ENCODE measurements at places on chromosomes 1 and 21.

DNA sequence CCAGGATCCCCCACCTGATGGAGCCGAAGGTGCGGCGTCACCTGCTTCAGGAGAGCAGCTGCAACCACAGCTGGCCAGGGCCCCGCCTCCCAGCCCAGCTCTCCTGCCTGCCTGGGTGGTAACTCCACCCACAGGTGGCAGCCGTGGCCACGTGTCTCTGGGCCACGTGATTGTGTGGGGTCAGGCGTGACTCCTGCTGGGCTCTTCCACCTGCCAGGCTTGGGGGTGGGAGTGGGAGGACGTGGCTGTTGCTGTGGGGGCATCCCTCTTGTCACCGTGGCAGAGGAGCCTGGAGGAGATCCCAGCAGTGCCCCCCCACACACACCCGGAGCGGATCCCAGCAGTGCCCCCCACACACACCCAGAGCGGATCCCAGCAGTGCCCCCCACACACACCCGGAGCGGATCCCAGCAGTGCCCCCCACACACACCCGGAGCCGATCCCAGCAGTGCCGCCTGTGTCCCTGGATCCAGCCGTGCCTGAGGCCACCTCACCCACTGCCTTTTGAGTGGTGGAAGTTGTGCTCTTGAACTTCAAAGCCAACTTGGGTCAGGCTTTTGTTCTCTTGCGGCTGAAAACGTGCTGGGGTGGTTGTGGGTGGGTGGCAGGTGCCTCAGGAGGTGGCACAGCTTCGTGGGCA is 32.2 kb downstream of the POFUT2 start:
- no peak for DNase-seq

- DNase-seq, result no peak
Measured at GRCh38 chr1:19390166-19390850, 78.2 kb downstream of the SLC66A1 start.

GRCh38 chr1:172494166-172494565 is 38.8 kb upstream of the SUCO start:
- DNase-seq, result no peak

DNA sequence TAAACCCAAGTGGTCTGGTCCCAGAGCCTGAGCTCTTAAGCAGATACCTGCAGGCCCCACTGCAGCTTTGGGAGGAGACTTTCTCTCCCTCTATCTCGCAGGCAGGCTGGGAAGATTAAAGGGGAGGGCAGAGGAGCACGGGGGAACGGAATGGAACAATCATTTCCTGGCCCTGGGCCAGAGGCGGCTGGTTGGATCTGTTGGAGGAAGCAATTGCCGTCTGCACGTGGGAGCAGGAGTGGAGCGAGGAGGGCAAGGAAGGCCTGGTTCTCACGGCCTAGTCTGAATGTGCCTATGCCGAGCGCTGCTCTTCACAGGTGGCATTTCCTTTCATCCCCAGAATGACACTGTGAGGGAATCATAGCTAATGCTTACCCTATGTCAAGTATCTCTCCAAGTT is 23.7 kb downstream of the NKAIN1 start:
- no peak for DNase-seq

DNA sequence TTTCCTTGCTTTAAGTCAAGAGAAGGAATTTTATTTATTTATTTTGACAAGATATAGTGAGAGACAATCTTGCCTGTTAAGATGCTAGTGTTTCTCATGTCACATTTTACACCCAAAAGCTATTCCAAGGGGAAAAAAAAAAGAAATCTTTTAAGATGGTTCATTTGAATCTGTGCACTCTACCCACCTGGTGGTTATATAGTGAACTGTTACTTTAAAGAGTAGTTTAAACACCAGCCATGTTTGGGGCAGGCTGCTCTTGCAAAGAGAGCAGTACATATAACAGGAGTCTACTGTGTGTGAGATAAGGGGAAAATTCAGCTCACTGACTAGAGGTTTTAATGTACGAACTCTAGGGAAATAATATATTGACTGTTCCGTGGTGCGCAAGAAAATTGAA is 3.3 kb upstream of the ELAVL4 start:
- no peak for DNase-seq

DNA sequence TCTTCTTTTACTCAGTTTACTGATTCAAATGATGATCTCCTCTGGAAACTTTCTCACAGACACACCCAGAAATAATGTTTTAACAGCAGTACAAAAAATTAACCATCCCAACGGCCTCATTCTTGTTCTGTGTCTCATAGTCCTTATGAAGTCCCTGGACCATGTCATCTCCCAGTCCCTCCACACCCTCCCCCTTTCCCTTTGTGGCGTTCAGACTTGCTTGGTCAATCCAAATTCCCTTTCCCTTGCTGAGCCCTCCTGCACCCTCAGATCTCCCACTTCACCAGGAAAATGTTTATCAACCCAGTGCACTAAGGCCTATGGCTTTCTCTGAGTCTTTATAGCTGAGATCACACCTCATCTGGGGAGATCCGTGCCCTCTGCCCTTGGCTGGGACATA is 85.9 kb downstream of the CENPF start:
- DNase-seq, result no peak

GRCh38 chr1:88398338-88398737 is 285.7 kb upstream of the PKN2 start:
- no peak for DNase-seq

DNA sequence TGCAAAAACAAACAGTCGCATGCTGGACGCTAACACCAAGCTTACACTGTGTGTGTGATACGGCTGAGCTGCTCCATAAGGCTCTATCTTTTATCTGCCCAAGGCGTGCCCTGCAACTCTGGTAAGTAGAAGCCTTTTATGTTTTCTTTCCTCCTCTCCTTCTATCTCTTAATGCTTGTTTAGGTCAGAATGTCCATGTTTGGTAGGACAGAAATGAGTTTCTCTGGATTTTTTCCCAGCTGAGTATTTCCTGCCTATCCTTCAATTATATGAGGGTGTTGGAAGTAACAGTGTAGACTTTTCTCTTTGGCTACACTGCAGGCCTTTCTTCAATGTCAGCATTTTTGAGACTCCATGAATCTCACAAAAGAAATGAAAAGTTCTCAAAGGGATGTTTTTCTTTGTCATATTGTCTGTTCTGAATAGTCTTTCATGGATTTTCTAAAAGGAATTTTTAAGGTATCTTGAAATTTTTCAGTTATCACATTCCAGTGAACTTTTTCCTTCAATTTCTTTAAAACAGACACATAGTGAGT is 124.2 kb downstream of the MACF1 start:
- no peak for DNase-seq

DNA sequence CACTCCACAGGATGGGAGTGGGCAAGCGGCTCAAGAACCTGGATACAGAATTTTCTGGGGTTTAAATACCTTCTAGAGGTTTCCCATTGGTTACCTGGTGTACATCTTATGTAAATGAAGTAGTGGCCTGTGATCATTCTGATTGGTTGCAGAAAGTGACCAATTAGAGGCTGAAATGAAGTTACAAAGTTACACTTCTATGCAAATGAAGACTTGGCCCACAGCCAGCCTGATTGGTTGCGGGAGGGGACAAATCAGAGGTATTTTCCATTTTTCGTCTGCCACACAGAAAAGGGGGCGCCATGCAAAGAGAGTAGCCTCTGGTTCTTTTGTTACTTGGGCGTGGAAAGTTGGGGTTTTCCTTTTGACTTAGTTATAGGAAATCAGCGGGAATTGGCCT is 8.9 kb downstream of the KCNAB2 start:
- no peak for DNase-seq

- DNase-seq, result no peak
Measured at GRCh38 chr1:54273092-54273794, 73.3 kb downstream of the MRPL37 start.

DNA sequence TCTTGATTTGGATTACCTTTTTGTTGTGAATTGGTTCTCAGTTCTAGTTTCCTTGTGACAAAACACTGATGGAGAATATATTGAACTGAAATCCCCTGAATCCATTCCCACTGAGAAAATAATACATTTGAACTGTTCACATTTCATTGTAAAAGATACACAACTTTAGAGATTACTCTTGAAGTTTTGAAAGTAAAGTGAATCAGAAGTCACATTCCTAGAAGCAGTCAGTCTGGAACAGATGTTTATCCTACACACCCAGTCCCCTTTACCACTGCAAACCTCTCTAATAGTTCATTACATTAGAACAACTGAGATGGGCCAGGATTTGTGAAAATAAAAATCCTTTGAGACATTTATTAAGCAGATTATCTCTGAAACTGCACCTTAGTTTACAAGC is 3.4 kb downstream of the RERE start:
- no peak for DNase-seq

GRCh38 chr1:178609015-178609414 is 96.1 kb downstream of the TEX35 start:
- no peak for DNase-seq

DNA sequence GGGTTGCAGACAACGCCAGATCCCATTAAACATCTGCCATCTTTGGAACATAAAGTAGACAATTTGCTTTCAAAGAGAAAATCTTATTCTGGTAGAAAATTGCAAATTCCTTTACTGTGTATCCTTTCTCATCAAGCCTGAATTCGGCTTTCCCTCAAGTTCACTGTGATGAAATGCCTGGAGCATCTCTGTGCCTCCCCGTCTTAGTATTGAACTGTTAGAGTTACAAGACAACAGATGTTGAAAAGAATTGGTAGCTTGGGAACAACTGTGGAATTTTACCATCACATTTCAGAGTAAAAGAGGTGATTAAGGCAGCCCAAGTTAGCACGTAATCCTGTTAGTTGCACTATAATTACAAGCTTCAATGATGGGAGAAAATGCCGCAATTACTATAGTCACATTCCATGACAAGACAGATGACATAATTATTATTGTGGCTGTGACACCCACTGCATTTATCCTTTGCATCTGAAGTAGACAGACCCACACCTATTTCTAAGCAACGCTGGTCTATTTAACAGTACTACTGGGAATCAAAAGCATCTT is 54.4 kb upstream of the B3GALNT2 start:
- DNase-seq, result no peak

GRCh38 chr1:67432745-67433144 is 2.5 kb upstream of the SERBP1 start:
- DNase-seq, result no peak

- no peak for DNase-seq
Measured at GRCh38 chr1:156104065-156104810, 10.3 kb upstream of the LMNA start.

DNA sequence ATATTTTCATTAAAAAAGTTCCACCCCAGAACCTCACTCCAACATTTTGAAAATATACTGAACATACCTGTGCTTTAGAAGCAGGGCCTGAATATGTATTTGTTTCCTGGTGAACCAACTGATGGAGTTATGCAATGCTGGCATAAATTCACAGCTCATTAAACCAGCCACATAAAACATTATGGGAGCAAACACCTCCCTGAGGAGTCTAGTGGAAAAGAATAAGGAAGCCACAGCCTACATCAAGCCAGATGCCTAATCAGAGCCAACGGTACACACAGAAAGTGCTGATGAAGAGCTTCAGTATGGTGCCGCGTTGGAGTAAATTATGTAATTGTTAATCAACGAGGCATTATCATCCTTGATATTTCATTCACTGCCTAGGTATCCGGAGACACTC is 199.5 kb downstream of the AJAP1 start:
- DNase-seq, result no peak

- no peak for DNase-seq
Measured at GRCh38 chr21:36613554-36613953, 85.4 kb upstream of the SIM2 start.

GRCh38 chr1:100100202-100100601 is 32.5 kb downstream of the SASS6 start:
- DNase-seq, result no peak

DNA sequence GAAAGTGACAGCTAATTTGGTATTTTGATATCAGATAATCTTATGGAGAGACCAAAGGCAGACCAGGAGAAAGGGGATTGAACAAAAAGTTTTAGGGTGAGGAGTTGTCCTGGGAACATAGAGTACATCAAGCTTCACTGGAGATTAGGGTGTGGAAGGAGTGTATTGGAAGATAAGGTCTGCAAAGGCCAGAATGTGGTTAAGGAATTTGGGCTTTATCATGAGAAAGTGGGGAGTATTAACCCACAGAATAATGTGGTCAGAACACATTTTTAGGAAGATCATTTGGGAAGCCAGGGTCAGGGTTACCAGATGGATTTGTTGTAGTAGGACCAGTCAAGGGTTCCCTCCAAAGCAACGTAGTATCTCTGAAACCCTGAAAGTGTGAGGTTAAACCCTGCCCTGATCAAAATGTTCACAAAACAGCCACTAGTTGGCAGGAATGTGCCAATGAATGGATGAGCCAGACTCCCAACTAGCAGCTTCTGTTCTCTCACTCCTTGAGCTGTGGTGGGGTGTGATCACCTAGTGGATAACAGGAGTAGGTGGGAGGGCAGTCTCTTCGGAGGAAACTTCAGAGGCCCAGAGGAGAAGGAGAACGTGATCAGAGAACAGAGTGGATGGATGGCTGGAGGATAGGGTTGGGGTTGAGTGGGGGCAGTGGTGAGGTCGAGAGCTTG is 35.8 kb downstream of the SLC2A1 start:
- no peak for DNase-seq

- no peak for DNase-seq
Measured at GRCh38 chr1:196043268-196043667, 565.0 kb downstream of the KCNT2 start.

DNA sequence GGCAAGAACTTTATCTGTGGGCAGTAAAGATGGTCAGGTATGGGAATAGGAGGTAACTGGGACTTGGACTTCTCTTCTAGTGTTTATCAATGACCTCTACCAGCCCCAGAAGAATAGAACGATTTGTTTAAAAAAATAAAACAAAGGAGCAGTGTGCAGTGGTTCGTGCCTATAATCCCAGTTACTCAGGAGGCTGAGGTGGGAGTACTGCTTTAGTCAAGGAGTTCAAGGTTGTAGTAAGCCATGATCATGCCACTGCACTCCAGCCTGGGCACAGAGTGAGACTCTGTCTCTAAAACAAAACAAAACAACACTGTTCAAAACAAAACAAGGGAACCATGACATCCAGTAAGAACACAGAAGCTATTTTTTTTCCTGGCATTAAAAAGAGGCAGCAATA is 4.3 kb downstream of the RNF19B start:
- DNase-seq, result no peak

DNA sequence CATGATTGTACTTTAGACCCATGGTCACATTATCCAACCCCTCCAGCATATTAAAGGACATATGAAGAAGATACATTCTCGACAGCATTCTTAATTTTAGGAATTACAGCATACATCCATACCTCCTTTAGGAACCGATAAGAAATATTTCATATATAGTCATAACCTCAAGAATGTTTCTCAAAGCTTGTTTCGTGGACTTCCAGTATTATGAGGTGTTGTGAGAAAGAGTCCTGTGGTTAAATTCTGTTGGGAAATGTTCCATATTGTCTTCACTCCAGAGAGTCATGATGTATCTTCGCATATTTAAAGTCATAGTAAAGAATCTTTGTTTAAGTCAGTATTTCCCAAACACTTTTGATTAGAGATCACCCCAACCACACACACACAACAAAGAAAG is 321.0 kb upstream of the SNX7 start:
- DNase-seq, result no peak

GRCh38 chr1:69479734-69480133 is 88.0 kb upstream of the LRRC7 start:
- no peak for DNase-seq

DNA sequence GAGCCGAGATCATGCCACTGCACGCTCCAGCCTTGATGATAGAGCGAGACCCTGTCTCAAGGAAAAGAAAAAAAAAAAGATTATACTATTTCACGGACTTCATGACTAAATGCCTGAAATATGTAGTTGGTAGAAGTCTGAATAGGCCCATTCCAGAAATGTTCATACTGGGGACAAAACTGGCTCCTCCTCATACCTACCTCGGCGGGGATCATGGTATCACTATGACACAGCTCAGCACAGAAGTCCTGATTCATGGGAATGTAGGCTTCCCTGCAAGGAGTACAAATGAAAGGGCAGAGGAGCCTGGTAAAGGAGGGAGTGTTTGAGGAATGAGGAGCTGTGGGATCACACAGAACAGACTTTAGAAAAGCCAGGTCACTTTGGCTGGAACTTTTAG is 5.0 kb downstream of the SPATA46 start:
- no peak for DNase-seq

Measured in stimulated activated effector memory CD8-positive, alpha-beta T cell treated with anti-CD3 and anti-CD28 coated beads, Interleukin-12 subunit alpha, Interleukin-12 subunit beta, amount 100 ng/mL, for 72 hours (primary cell).